HT1080 (cell line): ENCODE measurements at places on chromosomes 7 and 10.
A peak's percentile ranks its signal among the peaks of the same experiment; 100 is the strongest.

- DNase-seq, result no peak
Measured at GRCh38 chr7:5779141-5779540, 2.3 kb downstream of the RNF216 start.

- DNase-seq, result no peak
Measured at GRCh38 chr7:159098424-159098786, 46.3 kb downstream of the VIPR2 start.

DNA sequence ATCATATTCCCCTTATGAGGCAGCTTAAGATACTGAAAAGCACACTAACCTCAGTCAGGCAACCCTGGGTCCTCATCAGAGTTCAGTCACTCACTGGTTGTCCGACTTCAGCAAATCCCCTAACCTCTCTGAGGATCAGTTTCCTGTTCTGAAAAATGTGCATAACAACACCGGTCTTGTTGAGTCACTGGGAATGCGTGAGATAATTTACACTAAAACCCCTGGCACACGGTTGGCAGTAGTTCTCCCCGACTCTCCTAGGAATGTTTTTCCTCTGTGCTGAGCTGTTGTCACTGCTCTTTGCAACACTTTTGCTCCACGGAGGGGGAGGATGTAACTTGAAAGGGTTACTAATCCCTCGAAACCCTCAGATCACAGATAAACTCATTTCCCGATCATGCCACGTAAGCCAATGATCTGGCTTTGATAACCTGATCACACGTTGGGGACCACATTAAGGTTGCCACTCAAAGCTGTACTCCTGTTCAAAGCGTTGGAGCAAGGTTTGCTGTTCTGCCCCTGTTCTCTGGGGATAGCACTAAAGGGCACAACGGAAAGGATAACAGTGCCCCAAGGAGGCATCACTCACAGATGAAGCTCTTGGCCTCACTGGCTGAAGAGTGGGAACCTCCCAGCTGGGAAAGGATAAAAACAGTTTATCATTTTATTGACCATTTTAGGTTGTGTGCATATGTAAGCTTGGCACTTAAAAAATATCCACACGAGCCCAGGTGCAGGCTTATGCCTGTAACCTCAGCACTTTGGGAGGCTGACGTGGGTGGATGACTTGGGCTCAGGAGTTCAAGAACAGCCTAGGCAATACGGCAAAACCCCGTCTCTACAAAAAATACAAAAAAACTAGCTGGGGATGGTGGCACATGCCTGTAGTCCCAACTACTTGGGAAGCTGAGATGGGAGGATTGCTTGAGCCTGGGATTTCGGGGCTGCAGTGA is 5.0 kb upstream of the RBM17 start:
- peak; percentile 42 for DNase-seq

GRCh38 chr10:4982764-4983226 is 19.6 kb downstream of the AKR1C1 start:
- DNase-seq, result no peak

DNA sequence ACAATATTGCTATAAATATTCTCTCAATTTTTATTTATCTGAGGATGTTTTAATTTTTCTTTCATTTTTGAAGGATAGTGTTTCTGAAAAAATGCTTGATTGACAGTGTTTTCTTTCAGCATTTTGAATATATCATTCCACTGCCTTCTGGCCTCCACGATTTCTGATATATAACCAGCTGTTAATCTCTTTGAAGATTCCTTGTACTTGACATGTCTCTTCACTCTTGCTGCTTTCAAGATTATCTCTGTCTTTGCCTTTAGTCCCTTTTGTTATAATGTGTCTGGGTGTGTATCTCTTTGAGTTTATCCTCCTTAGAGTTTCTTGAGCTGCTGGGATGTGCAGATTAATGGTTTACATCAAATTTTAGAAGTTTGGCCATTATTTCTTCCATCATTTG is 22.8 kb upstream of the DNAJC1 start:
- DNase-seq, result no peak

DNA sequence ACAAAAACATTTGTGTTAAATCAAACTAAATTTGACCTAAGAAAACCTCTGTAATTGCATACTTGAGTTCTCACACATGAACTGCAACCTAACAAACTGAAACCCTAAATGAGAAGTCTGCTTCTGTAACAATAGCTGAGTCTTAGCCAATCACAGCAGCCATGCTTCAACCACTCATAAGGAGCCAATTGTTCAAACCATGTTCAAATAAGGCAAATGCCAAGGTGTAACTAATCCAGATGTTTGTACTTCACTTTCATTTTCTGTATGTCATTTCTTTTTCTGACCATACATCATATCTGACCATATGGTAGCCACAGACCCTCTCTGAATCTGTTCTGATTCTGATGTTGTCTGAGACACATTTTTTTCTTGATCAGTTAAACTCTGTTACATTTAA is 47.5 kb upstream of the ANTXRL start:
- no peak for DNase-seq

DNA sequence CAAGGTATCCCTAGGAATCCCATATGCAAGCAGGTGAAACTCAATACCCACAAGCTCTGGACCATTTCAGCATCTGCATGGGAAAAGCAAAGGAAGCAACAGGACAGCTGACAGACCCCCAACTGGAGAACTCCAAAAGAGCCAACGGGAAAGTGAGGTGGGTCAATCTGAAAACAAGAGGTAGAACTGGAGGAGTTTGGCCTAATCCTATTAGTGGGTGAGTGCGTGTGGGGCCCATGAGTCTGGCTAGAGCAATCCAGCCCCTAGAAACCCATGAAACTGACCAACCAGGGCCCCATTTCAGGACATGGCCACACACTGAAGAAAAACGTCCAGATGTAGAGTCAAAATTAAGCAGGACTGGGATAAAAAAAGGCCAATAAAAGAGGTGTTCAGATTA is 26.6 kb upstream of the WNT8B start:
- DNase-seq, result no peak

DNA sequence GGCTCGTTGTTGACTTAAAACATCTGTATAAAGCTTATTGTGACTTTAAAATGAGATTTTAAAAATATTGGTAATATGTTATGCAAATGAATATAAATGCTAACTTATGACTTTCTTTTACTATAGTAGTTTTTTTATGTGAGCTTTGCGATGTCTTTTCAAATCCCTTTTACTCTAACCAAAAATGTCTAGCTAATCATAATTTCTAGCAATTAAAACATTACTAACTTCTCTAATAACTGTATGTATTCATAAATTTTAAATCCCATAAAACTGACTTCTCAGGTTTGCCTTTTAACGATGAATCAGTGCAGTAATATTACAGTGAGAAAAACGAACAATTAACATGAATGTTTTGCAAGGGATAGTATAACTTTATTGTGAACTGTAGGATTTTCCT is 113.2 kb downstream of the MAPK8 start:
- no peak for DNase-seq

DNA sequence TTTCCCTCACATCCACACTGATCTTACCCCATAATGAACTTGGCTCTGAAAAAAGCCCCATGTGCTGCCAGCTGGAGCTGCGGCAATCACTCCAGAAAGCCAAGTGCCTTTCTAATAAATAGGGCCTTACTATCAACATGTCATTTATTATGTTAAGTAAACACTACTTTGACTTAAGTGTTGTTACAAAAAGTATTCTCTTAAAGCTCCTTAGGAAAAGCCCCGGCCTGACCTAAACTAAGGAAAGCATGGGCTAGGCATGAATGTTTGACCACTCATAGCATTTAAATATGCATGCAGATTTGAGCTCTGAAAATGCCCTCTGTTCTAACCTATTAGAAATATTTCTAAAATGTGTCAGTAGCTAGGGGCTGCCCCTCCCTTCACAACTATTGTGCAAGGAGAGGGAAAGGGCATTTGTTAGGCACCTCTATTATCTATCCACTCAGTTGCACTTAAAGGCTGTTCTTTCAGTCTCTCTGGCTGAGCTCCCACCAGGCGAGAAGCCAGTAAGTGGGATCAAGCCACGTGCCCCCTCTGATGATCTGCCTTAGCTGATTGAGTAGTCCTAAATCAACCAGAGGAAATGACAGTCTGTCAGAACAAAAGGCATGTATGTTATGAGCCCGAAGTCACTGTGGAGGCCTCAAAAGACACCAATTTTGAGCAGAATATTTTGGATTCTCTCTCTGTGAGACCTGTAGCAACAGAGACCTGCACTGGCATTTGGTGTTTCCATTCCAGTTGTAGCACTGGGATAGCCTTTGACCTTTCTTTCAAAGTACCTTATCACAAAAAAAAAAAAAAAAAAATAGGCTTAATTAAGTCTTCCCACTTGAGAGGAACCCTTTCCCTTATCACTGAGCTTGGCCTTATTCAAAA is 77.1 kb downstream of the ITGB8 start:
- peak; percentile 58 for DNase-seq

DNA sequence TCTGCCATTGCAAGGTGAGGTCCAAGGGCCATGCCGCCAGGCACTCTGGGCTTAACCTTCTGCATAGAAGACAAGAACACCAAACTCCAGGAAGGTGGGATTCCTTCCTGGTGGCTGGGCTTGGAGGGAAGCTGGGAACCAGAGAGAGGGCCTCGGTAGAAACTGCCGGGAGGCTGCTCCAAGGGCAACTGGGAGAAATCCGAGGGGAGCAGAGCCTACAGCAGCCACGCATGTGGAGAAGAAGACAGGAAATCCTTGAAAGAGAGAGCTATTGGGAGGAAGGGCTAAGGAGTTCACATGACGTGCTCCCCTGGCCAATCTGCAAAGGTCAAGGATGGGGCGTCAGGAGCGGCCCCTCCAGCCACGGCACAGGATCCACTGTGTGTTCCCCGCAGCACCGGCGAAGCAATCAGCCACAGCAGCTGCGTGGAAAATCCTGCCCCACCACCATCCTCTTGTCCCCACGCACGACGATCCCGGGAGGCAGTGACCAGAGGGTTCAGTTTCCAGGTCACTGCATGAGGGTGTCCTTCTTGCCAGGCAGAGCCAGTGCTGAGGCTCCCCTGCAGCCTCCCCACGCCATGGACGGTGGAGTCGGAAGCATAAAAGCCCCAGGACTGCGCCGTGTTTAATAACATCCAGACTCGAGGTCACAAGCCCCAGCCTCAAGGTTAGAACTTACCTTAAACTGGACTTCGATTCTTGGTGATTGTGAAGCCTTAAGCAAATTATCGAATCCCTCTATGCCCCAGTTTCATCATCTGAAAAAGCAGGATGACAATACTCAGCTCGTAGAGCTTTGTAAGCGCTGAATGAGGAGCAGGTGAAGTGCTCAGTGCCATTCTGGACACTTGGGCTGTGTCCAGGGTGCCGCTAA is 8.6 kb upstream of the PPP2R2D start:
- DNase-seq, result no peak

DNA sequence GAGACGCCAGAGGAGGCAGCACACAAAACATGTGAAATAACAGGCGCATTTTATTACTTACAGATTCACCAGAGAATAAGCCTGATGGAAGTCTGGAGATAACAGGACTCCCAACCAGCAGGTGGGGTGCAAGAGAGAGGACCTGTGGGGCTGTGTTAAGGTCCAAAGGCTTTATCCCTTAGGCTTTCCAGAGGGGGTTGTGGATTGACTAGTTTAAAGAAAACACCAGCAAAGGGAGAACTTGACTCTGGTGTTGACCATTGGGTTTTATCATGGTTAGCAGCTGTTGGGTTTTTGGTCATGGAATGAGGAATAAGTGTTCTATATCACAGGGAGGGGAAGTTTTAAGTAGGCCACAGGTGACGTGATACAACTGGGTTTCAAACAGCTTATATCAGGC is 1.6 kb upstream of the CRPPA start:
- DNase-seq, result no peak

GRCh38 chr10:122476333-122476695 is 15.0 kb downstream of the HTRA1 start:
- no peak for DNase-seq

GRCh38 chr10:133276100-133276434 is 601 bp downstream of the ADAM8 start:
- no peak for DNase-seq

- no peak for DNase-seq
Measured at GRCh38 chr7:44541876-44542610, 913 bp upstream of the NPC1L1 start.

DNA sequence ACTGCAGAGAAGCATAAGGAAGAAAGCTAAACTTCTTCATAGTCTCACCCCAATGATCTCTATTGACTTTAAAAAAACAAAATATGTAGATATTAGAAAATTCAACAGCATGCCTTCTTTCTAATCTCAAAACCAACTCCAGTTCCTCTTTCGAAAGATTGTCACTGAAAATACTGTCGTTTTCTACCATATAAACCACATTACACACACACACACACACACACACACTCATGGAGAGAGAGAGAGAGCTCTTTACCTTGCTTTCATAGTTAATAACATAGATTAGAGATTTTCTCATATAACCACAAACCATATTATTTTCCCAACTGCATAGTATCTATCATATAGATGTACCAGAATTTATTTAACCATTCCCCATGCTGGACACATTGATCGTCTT is 296.2 kb upstream of the MGMT start:
- DNase-seq, result no peak

GRCh38 chr7:42014625-42015618 is 222.1 kb downstream of the GLI3 start:
- DNase-seq, result peak; percentile 51

DNA sequence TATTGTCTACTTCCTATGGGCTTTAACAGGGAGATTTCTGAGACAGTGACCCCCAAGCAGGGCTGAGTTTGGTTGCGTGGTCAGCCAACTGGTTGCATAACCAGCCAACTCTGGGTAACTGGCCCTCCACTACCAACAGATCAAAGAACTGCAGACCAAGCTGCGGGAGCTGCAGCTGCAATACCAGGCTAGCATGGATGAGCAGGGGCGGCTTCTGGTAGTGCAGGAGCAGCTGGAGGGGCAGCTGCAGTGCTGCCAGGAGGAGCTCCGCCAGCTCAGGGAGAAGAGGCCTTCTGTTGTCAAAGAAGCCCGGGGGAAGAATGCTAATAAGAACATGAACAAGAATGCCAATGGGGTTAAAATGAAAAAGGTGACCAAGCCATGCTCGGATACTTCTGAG is 15.7 kb upstream of the FLNC start:
- no peak for DNase-seq

- DNase-seq, result no peak
Measured at GRCh38 chr7:94662548-94662947, 6.6 kb upstream of the SGCE start.

DNA sequence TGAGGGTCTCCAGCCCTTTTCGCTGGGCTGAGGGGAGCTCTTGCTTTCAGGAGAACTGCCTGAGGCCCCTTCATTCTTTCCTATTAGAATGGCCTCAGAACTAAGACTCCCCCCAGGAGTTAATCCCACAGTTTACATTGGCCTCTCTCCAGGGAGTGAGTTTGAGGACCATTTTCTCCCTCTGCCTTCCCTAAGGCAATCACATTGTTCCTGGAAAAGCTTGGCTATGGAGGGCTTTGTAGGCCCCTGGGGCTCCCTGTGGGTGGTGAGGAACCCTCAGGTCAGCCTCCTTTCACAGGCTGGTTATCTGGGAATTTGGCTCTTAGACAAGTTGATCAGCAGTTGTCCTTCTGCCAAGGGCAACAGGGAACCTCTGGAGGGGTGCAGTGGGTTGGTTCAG is 343.7 kb downstream of the RPS24 start:
- no peak for DNase-seq

- no peak for DNase-seq
Measured at GRCh38 chr10:12237265-12238220, 41.6 kb downstream of the CDC123 start.
